ENCODE measurements at places on chromosomes 16 and 17.

GRCh38 chr17:27413315-27413714, 42.9 kb upstream of the KSR1 start:
- DNase-seq, result no peak

DNA sequence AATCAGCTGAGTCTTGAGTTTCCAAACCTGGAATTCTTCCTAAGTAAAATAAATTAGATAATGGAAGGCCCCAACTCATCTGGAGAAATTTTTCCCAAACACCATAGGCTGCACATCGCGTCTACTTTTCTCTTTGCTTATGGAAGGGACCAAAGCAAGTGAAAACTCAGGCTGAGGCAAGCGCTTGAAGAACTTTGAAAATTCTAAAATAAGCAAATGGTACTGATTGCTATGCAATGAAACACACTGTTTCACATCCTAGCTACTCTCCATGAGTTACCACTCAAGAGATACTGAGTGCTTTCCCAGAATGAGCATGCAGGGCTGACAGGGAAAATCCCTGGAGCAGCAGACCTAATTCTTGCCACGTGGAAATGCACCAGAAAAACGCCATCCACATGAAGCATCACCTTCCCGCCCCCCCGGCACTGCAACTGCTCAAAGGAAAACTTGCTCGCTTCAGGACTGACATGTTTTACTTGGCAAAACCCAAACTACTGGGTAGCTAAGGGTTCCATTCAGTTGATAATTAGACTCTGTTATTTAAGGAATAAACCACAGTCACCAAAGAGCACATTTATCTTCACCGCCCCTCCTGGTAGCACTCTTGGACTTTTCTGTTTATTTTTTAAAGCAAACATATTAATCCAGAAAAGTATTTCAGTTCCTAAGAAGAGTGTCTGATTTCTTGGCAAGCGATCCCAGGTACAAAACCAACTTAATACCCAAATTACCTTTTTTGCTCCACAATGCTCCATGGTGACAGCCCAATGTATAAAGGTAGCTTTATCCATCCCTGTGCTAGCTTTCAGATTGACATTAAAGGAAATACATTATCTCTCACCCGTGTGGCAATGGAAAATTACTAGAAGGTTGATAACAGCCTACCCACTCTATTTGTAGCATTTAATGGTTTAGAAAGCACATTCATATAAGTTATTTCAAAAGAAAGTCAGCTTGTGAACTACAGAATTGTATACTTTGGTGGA, 62.5 kb downstream of the WDR59 start:
- DNase-seq, result no peak

DNA sequence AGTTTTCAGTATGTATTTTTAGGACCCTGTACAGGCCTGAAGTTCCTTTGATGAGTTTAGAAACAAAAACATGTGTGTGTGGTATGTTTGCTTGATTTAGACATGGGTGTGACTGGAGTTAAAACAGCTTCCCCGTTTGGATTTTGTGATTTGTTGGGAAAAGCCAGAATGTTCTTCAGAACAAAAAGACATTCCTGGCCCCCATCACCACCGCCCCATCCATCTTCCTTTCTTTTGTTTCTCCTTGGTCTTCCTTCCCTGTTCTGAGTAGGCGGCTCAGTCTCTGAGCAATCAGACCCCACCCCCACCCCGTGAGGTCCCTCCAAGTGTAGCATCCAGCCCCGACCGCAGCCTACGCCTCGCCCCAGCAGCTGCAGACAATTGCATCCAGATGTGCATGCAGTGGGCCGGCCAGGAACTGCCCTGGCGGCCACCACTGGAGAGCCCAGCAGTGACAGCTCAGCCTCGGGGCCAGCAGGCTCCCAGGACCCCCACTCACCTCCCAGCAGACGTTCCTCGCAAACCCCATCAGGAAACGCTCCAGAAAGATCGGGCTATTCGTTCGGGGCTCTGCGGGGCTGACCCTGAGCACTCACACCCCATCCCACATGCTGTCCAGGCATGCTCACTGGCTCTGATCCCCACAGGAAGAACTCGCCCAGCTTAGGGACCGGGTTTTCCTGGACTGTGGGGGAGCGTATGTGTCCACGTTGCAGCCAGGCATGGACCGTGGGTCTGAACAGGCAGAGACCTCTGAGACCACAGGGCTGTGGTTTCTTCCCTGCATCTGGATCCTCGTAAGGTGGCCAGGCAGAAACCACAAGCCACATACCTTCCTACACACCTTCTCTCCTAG, 99.8 kb upstream of the CDH5 start:
- no peak for DNase-seq

GRCh38 chr17:52823155-52823554, 664.6 kb upstream of the CA10 start:
- no peak for DNase-seq

GRCh38 chr17:7549401-7550055, 670 bp downstream of the TNFSF12 start:
- DNase-seq, result no peak
